ENCODE measurements at places on chromosomes 5 and 9. TPM values are rescaled to one million over a fixed set of nuclear protein-coding genes. Genes with fewer than 3 reads are reported as not detected.

DNA sequence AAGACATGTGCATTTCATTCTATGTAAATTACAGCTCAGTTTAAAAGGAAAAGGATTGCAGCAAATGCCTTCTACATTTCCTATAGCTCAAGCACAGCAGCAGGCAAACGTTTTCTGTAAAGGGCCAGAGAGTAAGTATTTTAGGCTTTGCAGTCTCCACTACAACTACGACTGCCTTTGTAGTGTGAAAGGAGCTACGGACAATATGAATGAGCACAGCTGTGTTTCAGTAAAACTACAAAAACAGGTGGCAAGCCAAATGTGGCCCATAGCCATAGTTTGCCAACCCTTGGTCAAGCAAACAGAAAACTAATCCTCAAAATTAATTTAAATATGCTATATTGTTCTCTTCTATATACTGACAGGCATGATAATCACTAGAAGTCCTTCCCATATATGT is 7.2 kb downstream of the PTBP3 start:
- no peaks in the 10 kb centered on the region for H3K27me3 ChIP-seq
- DNase-seq = no peak
- H3K4me3 ChIP-seq = no peak overlapping the region
- H3K36me3 ChIP-seq = peaks cover 26% of the 10 kb centered on the region
- no peak overlapping the region for H3K27ac ChIP-seq

GRCh38 chr5:171610686-171611085 is 174.9 kb upstream of the SMIM23 start:
- H3K4me3 ChIP-seq = no peak overlapping the region
- no peaks in the 10 kb centered on the region for H3K4me1 ChIP-seq
- H3K36me3 ChIP-seq = no peaks in the 10 kb centered on the region
- DNase-seq = no peak

GRCh38 chr5:176396330-176396729 is 7.8 kb downstream of the HIGD2A start:
- H3K36me3 ChIP-seq = peaks cover 26% of the 10 kb centered on the region
- H3K4me1 ChIP-seq = peaks cover 1% of the 10 kb centered on the region
- H3K4me3 ChIP-seq = no peak overlapping the region
- H3K27ac ChIP-seq = peak overlapping the region; percentile 10

DNA sequence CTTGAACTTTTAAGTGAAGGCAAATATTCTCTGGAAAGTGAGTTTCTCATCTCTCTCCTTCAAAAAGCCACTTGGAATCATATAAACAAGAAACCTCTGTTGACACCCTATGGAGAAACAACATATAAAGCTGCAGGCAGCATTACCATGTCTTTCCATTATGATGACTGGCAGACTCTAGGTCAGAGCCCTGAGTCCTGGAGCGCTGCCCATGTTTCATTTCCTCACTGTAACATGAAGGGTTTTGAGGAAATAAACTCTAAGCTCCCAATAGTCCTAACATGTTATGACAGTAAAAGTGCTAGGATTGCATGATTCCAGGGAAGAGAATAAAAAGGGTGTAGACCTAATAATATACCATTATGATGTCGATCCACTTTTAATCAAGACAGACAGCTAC is 220.6 kb downstream of the CTNND2 start:
- no peak for DNase-seq
- no peak overlapping the region for H3K4me3 ChIP-seq
- no peaks in the 10 kb centered on the region for H3K36me3 ChIP-seq
- no peaks in the 10 kb centered on the region for H3K27me3 ChIP-seq
- no peaks in the 10 kb centered on the region for H3K4me1 ChIP-seq

DNA sequence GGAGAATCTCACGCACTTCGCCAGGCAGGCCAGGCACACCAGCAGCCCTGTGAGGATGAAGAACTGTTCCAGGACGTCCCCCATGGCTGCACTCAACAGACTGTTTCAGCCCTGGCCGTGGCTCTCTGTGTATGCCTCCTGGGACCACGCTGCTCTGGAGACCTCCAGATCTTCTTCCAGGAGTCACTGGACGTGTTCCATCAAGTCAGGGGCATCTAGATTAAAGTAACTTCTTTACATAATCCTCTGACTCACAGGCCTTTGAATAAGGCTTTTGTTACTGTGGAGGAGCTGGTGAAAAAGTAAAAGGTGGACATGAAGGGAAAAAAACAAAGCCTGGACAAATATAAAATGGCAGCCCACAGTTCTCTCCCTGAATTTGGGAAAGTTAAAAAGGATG is at the start of gene HSD17B3:
TSS of gene HSD17B3 (minus strand) at position 156 of the 400 bp plus-strand sequence. CDS start at position 84, 72 bp downstream.
- no peaks in the 10 kb centered on the region for H3K27me3 ChIP-seq
- H3K27ac ChIP-seq = no peak within 1 kb of the TSS
- no peak within 1 kb of the TSS for H3K4me3 ChIP-seq
- peaks cover 3% of the 10 kb centered on the region for H3K36me3 ChIP-seq

DNA sequence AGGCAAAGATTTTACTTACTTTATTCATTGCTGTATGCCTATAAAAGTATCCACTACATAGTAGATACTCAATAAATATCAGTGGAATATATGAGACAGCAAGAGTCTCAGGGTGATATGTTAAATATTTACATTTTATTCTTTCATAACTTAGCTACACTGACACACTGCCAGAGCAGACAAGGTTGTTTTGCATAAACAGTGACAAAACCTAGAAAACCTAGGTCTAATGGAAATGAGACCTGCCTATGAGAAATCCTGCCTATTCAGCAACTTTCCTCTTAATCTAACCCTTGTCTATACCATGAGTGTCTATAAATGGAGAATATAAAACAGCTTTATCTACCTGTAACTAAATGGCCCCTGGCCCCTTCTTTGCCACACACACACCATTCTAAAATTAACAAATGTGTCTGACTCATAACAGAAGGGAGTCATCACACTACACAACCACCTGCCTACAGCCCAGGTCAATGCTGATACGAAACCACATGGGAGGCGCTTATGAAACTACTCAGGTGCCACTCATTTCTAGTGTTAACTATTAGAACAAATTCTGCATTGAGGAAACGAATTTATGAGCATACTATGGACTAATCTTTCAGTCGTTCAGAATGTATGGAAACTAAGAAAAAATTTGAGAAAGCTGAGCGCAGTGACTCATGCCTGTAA is 60.3 kb downstream of the UBAP2 start:
- H3K27ac ChIP-seq = no peak overlapping the region
- H3K4me1 ChIP-seq = no peaks in the 10 kb centered on the region
- H3K36me3 ChIP-seq = peaks cover 18% of the 10 kb centered on the region
- no peaks in the 10 kb centered on the region for H3K27me3 ChIP-seq
- no peak for DNase-seq
- H3K4me3 ChIP-seq = no peak overlapping the region

DNA sequence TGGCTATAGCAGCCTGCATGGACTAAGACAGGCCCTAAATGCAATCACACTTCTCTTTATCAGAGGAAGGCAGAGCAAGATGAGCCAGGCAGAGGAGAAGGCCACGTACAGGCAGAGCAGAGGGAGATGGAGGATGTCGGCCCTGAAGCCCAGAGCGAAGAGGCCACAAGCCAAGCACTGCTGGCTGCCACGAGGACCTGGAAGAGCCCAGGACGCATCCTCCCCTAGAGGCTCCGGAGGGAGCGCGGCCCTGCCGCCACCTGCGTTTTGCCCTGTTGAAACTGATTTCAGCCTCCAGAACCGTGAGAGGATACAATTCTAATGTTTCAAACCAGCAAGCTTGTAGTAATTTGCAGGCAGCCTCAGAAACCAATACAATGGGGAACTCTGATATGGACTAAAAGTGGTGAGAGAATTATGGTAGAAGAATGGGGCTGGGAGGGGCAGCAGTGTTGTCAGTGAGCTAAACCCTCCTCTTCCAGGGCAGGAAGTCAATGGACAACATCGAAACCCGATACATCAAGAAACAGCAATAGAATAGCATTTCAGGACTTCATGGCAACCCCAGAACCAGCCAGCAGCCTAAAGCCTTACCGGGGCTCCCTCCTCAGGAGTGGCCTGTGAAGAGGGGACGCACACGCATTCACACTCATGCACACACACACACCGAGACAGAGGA is 32.6 kb downstream of the ADAMTS2 start:
- H3K4me3 ChIP-seq = no peak overlapping the region
- H3K27ac ChIP-seq = no peak overlapping the region
- H3K27me3 ChIP-seq = peaks cover 2% of the 10 kb centered on the region
- no peak for DNase-seq

- H3K4me1 ChIP-seq = no peaks in the 10 kb centered on the region
- H3K27me3 ChIP-seq = no peaks in the 10 kb centered on the region
- DNase-seq = no peak
- H3K4me3 ChIP-seq = no peak overlapping the region
- H3K27ac ChIP-seq = no peak overlapping the region
- no peaks in the 10 kb centered on the region for H3K36me3 ChIP-seq
Measured at GRCh38 chr5:24643880-24644279, 898 bp downstream of the CDH10 start.

- H3K36me3 ChIP-seq = peaks cover 11% of the 10 kb centered on the region
- no peak overlapping the region for H3K4me3 ChIP-seq
- H3K4me1 ChIP-seq = peaks cover 41% of the 10 kb centered on the region
Measured at GRCh38 chr5:179852993-179853547, 5.5 kb downstream of the MRNIP start.

GRCh38 chr9:71115448-71115975 is 5.9 kb downstream of the TRPM3 start:
- no peaks in the 10 kb centered on the region for H3K4me1 ChIP-seq
- no peak overlapping the region for H3K4me3 ChIP-seq
- DNase-seq = no peak
- no peaks in the 10 kb centered on the region for H3K27me3 ChIP-seq

DNA sequence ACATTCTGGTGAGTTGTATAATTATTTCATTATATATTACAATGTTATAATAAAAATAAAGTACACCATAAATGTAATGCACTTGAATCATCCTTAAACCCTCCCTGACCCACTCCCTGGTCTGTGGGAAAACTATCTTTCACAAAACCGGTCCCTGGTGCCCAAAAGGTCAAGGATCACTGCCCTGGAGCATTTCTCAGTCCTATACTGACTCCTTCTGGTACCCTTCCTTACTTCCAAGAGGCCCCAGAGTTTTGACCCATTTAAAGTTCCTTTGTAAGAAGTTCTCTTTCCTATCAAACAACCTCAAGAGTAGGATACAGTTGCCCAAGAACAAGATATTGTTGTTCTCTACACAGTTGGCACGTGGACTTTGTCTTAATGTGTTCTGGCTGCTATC is 88.9 kb upstream of the TRPM3 start:
- no peak overlapping the region for H3K27ac ChIP-seq
- H3K4me3 ChIP-seq = no peak overlapping the region
- no peaks in the 10 kb centered on the region for H3K4me1 ChIP-seq
- no peak for DNase-seq

DNA sequence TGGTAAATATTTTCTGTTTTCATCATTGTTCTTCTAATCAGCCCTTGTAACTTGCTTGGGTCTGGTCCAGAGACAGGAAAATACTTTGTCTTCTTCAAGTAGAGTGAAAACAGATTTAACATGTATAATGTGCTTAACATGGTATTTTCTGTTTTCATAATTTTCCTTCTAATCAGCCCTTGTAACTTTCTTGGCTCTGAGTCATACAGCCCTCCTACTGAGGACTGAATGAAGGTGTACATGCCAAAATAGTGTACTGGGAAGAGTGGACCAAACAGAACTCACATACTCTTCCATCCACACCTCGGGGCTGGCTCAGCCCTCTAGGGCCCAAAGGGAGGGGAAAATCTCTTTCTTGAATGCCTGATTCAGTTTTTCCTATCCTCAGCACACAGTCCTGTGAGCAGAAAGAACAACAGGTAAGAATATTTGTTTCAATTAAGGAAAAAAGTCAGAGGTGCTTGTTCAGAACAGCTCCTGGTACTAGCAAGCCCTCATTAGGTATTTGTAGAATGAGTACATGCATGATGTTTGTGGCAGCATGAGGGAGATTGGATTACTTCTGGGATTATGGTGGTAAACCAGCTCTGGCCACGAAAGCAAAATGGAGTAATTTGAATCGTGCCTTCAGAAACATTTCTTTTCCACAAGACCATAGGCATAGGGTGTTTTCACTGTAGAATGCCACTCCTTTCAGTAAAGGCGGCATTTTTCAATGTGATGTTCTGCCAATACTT is 24.2 kb upstream of the MACIR start:
- no peak overlapping the region for H3K27ac ChIP-seq
- no peak overlapping the region for H3K4me3 ChIP-seq
- no peak for DNase-seq
- no peaks in the 10 kb centered on the region for H3K4me1 ChIP-seq

GRCh38 chr5:112907166-112907631 is 14.8 kb downstream of the REEP5 start:
- H3K27me3 ChIP-seq = no peaks in the 10 kb centered on the region
- no peak for DNase-seq
- no peak overlapping the region for H3K4me3 ChIP-seq
- H3K36me3 ChIP-seq = no peaks in the 10 kb centered on the region
- H3K27ac ChIP-seq = no peak overlapping the region

GRCh38 chr9:2722715-2723114 is 5.4 kb downstream of the KCNV2 start:
- H3K36me3 ChIP-seq = peaks cover 4% of the 10 kb centered on the region
- H3K27me3 ChIP-seq = no peaks in the 10 kb centered on the region
- no peak overlapping the region for H3K27ac ChIP-seq
- no peak overlapping the region for H3K4me3 ChIP-seq
- no peak for DNase-seq
- no peaks in the 10 kb centered on the region for H3K4me1 ChIP-seq

DNA sequence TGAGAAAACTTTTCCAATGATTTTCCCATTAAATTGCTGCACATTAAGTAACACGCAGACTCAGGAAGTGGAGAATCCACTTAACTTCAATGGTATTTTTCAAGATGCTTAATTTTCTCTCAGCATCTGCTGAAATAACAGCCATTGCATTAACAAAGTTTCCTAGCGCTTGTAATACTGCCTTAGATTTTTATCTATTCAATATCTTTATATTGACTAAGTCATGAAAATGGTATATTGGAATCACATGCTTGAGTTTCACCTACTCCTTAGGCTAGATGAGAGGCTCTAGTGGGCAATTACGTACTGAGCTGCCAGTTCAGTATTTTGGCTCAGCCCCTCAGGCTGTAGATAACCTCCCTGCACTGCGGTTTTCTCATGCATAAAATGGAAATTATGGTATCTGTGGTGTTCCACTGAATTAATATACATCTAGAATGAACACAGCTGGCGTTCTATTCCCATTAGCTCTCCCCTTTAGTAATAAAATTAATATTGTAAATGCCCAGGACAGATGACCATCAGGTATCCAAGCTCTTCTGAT is 112.9 kb downstream of the MTX3 start:
- H3K27me3 ChIP-seq = no peaks in the 10 kb centered on the region
- no peaks in the 10 kb centered on the region for H3K4me1 ChIP-seq
- H3K36me3 ChIP-seq = no peaks in the 10 kb centered on the region

- no peaks in the 10 kb centered on the region for H3K36me3 ChIP-seq
- no peak overlapping the region for H3K4me3 ChIP-seq
- peaks cover 5% of the 10 kb centered on the region for H3K4me1 ChIP-seq
- H3K27me3 ChIP-seq = peaks cover 6% of the 10 kb centered on the region
- H3K27ac ChIP-seq = no peak overlapping the region
- no peak for DNase-seq
Measured at GRCh38 chr5:102711525-102712385, 43.4 kb upstream of the PAM start.

- no peak for DNase-seq
- peaks cover 75% of the 10 kb centered on the region for H3K4me1 ChIP-seq
- H3K27me3 ChIP-seq = no peaks in the 10 kb centered on the region
- peak overlapping the region; percentile 98 for H3K27ac ChIP-seq
Measured at GRCh38 chr5:132406144-132406783, 36.8 kb downstream of the SLC22A5 start.

The BAAT gene
- total RNA-seq = not detected

The PLPPR1 gene
- not detected for total RNA-seq

The FAM153A gene
- total RNA-seq = 117 TPM

The FGFR4 gene
- total RNA-seq = 3.0 TPM

The LCN15 gene
- total RNA-seq = not detected

The NAIP gene
- 21.4 TPM for total RNA-seq

The ST8SIA4 gene
- total RNA-seq = 24.3 TPM

The BTNL3 gene
- total RNA-seq = not detected

The PCDHB13 gene
- not detected for total RNA-seq

The OSTF1 gene
- total RNA-seq = 53.4 TPM
